ENCODE measurements at places on chromosomes 3 and 15. TPM values are rescaled to one million over a fixed set of nuclear protein-coding genes. Genes with fewer than 3 reads are reported as not detected.

SMCO1 gene
- total RNA-seq = not detected

IL17RE gene
- 0.29 TPM for total RNA-seq

ZKSCAN7 gene
- 2.1 TPM for total RNA-seq

HACL1 gene
- total RNA-seq = 51.9 TPM

FEZF2 gene
- total RNA-seq = not detected

BCL2A1 gene
- 105 TPM for total RNA-seq

SGO1 gene
- 13.6 TPM for total RNA-seq

CCDC39 gene
- total RNA-seq = not detected

CPB1 gene
- total RNA-seq = not detected

CCR8 gene
- total RNA-seq = not detected

ICE2 gene
- total RNA-seq = 46.3 TPM

CYP19A1 gene
- 0.13 TPM for total RNA-seq

C2CD4A gene
- total RNA-seq = not detected

MBNL1 gene
- 127 TPM for total RNA-seq

ANKRD63 gene
- 0.29 TPM for total RNA-seq

KCNH8 gene
- 0.24 TPM for total RNA-seq

ATP6V1A gene
- 94.8 TPM for total RNA-seq

ZBED2 gene
- not detected for total RNA-seq

TMEM212 gene
- not detected for total RNA-seq

SEC22C gene
- 59.2 TPM for total RNA-seq

EFHB gene
- not detected for total RNA-seq

ZNF770 gene
- total RNA-seq = 30.2 TPM

MDFIC2 gene
- total RNA-seq = not detected

RLBP1 gene
- 37.2 TPM for total RNA-seq

GOLGA6B gene
- total RNA-seq = not detected

MEF2A gene
- total RNA-seq = 29.9 TPM

CCR2 gene
- not detected for total RNA-seq

HRG gene
- total RNA-seq = not detected

CCDC80 gene
- total RNA-seq = 1.1 TPM

RFT1 gene
- total RNA-seq = 23.4 TPM

HYAL2 gene
- total RNA-seq = 78.5 TPM

POPDC2 gene
- 0.08 TPM for total RNA-seq

ACTL6A gene
- 84.5 TPM for total RNA-seq

CYP8B1 gene
- not detected for total RNA-seq

All from SK-MEL-5 (cell line).